Hepatocyte (in vitro differentiated cells): ENCODE measurements at places on chromosomes 16 and 17. TPM values are rescaled to one million over a fixed set of nuclear protein-coding genes. Genes with fewer than 3 reads are reported as not detected.

MMP28 gene
- 11.2 and 18.0 TPM in 2 replicates for total RNA-seq

DNA sequence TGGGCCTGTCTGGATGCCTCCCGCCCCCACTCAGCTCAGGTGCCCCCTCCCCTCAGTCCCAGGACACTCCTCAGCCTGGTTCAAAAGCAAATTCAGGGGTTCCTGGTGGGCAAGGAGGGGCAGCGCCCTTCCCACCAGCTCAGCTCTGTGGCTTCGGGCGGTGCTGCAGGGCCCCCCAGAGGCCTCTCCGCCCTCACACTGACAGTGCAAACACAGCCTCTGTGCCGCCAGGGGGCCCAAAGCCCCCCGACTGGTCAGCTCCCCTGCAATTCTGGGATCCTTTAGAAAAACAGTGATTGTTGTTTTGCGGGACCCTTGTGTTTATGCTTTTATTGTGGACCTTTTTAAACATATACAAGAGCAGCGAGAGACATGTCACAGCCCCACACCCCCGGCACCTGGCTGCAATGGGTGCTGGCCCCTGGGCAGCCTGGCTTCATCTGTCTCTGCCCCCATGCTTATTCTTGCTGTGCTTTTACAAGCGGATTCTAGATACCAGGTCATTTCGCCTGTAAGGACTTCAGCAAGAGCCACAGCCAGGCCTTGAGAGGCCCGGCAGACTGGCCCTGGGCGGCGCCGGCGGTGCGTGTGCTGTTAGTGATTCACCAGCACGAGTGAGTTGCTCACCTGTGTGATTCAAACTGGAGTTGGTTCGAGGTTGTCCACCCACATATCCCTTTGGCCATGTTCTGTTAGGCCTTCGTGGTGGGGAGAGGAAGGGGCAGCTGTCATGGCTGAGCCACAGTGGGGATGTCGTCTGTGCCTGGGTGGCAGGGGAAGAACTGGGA lies 21.2 kb downstream of the ZNF469 start:
- no peaks in the 10 kb centered on the region for H3K36me3 ChIP-seq
- H3K4me3 ChIP-seq, result no peak overlapping the region
- no peak for DNase-seq
- no peak overlapping the region for H3K27ac ChIP-seq
- no peaks in the 10 kb centered on the region for H3K27me3 ChIP-seq

DNA sequence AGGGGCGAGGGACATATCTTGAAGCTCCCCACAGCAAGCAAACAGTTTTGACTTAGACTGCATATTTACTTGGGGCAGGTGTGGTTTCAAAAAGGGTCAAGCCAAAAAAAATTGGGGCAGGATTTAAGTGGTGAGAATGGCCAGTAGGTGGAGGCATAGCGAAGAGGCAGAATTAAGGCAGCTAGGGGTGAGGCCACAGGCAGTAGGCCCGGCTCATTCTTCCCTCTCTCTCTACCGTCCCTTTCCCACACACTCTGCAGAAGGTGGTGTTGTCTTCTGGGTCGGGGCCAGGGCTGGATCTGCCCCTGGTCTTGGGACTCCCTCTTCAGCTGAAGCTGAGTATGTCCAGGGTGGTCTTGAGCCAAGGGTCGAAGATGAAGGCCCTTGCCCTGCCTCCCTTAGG lies 2.6 kb downstream of the SHBG start:
- no peak for DNase-seq
- H3K4me1 ChIP-seq, result peaks cover 7% of the 10 kb centered on the region
- no peak overlapping the region for H3K4me3 ChIP-seq
- H3K36me3 ChIP-seq, result no peaks in the 10 kb centered on the region
- H3K27ac ChIP-seq, result no peak overlapping the region

DNA sequence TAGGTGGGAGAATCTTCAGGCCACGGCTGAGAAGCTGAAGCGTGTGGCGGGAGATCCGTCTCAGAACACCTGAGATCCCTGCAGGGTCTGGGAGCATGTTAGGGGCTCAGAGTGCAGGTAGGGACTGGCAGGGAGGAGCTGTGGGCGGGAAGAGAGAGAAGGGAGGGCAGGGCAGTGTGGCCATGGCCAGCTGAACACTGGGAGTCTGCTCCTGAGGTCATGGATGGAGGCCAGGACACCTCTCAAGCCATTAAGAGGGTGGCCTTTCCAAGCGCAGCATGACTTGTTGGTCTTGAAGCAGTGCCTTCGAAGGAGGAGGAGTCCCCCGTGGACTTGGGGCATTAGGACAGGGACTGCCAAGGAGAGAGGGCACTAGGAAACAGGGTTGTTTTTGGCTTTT lies 23.7 kb downstream of the NAA60 start:
- no peaks in the 10 kb centered on the region for H3K27me3 ChIP-seq
- no peak overlapping the region for H3K27ac ChIP-seq
- H3K36me3 ChIP-seq, result no peaks in the 10 kb centered on the region
- H3K4me1 ChIP-seq, result no peaks in the 10 kb centered on the region
